ENCODE measurements at places on chromosomes 12 and 14.

DNA sequence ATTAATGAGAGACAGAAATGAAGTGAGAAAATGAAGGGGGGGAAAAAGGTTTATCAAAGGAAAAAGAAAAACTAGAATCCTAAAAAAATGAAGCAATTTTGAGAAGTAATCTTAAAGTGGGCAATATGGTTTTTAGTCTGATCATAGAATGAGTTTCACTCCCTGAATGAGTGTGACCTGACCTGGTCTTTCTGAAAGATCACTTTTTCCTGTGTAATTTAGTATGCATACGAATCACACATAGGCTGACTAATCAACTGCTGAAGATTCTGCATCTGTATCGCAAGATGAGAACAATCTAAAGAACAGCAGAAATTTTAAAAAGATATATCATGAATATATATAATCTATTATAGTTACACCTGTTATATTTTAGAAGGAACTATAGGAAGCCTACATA is 11.3 kb downstream of the GNPTAB start:
- no peak for DNase-seq

DNA sequence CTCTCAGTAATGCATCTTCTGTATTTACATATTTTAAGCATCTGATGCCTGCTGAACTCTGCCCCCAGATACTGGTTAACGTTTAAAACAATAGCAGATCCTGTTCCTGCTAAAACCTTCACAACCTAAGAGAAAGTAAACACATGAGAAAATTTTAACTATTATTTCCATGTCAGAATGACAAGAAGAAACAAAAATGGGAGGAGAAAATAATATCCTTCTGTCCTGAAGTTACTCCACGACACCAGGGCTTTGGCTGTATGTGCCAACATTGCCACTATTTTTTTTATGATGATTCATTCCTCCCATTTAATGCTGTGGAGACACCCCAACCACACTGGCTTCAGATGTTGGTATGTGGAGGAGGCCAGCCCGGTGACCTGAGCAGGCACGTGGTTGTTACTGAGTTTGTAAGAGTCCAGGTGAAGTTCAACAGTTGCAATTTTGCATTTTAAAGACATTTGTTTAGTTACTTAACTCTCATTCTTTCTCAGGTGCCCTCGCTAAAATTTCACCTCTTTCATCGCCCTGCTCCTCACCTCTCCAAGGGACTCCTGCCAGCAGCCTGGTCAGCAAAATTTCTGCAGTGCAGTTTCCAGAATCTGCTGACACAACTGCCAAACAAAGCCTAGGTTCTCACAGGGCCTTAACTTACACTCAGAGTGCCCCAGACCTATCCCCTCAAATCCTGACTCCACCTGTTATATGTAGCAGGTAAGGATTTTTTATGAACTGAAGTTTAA is 65.5 kb upstream of the SLCO1C1 start:
- DNase-seq = no peak

- no peak for DNase-seq
Measured at GRCh38 chr14:59438195-59438647, 27.0 kb downstream of the GPR135 start.

- DNase-seq = no peak
Measured at GRCh38 chr12:89756585-89757398, 48.2 kb upstream of the ATP2B1 start.

GRCh38 chr12:63208956-63209355 is 58.0 kb upstream of the AVPR1A start:
- DNase-seq = no peak

- DNase-seq = no peak
Measured at GRCh38 chr12:15222219-15222618, 1.0 kb upstream of the RERG start.

DNA sequence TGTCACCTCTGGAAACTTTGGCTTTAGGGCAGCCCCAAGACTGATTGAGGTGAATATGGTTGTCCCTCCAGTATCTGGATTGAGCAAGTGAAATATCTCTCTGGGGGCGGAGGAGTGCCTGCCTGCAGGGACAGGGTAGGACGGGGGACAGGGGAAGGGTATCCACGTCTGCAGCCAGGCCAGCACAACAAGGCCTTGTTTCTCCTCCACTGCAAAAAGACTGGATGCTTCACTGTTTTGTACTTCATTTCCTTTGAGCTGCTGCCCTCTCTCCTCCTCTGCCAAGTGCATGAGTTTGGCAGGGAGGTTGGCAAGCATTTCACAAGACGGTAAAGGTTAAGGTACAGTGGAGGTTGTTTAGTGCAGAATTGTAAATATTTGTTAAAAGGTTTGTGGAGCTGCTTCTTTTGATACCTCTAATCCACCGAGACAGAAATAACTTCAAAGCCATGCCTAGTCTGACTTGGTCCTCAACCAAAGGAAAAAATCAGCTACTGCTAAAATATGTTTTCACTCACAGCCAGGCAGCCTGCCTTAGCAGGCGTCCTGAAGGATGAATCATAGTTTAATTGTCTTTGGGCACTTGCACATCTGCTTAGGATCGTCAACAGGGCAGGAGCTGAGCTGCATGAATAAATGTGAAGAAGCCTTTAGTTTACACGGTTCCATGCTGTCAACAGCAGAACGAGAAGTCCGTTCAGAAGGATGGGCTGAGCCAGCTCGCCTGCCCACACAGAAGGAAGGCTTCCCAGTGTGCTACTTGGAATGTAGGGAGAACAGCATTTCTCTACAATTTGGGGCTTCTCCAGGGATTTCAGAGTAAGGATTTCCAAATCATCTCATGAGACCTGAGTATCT is 269.7 kb downstream of the TTC6 start:
- no peak for DNase-seq

- DNase-seq = no peak
Measured at GRCh38 chr12:90401185-90401584, 553.8 kb downstream of the CCER1 start.

GRCh38 chr12:30694412-30695198 is 1.1 kb downstream of the IPO8 start:
- no peak for DNase-seq

DNA sequence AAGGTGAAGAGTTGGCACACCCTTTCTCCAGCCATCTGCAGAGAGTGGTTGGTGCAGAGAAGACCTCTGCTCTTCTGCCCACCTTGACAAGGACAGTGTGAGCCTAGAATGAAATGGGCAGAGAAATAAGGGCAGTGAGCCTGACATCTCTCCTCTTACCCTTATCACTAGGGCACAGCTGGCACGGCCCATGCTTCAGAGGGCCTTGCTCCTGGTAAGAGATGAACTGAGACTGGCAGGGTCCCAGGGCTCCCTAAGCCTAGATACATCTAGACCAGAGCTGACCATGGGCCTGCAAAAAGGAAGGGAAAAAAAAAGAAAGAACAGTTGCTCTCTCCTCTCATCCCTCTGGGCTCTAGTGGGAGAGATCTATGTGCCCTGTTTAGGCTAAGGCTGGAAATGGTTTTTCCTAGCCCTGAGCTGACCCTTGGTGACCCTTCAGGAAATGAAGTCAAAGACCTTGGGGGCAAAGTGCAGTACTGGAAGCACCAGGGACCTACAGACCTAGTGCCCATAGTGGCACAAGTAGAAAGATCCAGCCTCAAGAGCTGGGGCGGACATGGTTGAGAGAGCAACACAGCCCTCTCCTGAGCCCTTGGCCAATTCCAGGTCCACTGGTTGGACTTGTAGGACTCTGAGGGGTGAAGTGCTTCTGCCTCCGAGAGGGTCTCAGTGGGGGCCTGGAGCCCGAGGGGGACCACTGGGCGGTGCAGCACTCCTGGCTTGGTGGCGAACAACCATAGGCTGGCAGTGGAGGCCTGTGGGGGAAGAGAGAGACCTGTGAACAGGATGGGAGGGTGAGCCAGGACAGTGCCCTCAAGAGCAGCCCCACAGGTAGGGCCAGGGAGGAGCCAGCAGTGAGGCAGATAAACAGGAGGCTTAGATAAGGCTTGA is 22.0 kb downstream of the PRPF40B start:
- no peak for DNase-seq

DNA sequence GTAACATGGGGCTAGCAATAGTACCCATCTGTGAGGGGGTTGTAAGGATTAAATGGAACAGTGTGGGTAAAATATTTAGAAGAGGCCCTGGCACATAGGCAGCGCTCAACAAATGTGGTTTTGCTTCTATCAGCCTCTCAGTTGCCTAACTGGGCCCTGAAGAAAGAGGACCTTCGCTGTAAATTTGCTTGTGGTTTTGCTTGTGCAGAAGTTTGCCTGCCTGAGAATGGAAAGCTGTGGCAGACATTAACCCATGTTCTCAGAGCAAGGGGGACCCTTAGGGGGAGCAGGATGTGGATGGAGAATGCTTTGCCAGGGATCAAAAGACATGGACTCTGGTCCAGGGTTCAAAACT is 160.1 kb downstream of the BRMS1L start:
- no peak for DNase-seq

DNA sequence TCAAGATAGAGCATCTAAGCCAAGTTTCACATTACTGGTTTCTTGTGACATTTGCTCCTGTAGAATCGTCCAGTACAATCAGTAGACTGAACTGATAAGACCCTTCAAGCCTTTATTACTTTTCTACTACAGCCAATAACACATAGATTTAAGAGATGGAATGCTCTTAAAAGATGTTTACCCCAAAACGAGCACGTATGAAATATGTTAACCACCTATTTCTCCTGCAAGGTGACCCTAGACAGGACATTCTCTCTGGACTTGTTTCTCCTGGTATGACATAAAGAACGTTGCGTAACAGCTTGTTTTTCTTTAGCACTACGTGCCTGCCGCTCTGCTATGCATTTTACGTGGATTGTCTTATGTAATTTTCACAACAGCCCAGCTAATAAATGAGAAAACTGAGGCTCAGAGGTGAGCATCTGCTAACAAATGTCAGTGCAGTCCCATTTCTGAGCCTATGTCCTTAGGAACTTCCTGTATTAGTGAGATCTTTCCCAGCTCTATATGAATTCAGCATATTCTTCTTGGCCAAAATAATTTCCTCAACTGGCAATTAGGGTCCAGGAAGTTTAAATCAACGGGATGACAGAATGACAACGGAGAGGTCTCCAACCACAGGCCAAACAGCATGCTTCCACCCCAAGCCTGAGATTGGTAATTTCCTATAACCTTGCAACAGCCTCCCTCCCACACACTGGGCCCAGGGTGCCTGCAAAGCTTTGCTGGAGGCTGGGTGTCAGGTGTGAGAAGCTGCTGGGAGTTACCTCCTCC is 3.7 kb downstream of the NFKBIA start:
- no peak for DNase-seq

GRCh38 chr12:131587565-131587964 is 123.3 kb upstream of the SFSWAP start:
- DNase-seq = no peak

GRCh38 chr12:103846415-103846814 is 5.4 kb upstream of the NT5DC3 start:
- no peak for DNase-seq

DNA sequence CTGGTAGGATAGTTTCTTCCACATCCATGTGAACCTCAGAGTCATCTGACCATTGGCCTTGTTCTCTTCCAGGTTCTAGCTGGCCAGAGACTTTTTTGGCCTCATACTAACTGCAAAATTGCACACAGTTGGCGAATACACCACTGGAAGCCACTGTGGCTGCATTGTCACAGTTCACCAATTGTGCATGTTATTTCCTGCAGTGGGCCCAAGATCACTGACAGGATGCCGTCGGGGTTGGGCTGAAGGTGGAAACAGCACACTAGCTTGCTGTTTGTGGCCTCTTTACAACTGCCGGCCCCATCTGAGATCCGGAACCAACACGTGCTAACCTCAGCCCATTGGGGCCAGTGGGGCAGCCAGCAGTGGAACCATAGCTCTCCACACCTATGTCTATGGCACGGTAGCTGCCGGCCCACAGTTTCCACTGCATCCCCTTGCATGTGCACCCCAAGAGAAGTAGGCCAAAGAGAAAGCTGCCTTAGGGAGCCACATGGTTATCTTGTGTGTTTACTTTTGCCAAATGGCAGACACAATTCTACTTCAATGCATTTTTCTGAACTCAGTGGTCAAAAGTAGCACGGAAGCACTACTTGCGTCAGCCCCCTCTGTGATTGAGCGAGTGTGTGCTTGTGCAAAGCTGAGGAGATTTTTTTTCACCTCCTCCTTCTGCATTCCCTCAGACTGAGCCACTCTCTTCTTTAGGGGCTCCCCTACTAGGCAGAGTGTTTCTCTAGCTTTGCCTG is 464.0 kb downstream of the RAD51B start:
- DNase-seq = peak; percentile 32

GRCh38 chr14:31819281-31819680 is 257.8 kb upstream of the ARHGAP5 start:
- DNase-seq = no peak

- DNase-seq = peak; percentile 44
Measured at GRCh38 chr14:50062438-50063085, 53.8 kb downstream of the VCPKMT start.

GRCh38 chr14:24513009-24513408 is 4.9 kb upstream of the CMA1 start:
- DNase-seq = no peak

DNA sequence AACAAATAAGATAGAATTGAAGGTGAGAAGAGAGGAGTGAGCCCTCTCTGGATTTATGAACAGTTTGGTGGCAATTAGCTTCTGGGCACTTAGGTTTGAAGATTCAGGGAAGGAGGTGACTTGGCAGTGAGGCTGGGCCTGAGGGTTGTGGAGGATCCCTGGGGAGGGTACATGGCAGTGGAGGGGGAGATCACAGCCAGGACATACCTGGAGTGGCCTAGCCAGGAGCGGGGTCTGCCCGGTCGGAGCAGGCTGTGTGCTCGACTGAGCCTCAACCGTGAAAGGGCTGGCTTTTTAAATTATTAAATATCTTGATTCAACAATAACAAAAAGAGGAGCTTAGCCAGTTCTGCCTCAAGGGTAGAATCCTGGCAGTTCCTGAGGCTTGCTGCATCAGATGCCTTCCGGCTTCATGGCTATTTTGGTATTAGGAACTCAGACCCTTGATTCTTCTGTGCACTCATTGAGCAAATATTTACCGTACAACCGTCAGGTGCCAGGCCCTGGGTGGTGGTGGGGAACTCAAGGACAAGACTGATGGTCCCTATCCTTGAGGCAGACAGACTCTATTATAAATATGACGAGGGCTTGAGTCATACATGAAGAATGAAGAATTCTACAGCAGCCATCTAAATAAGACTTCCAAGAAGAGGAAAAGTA is 73.4 kb downstream of the SPTB start:
- DNase-seq = no peak

DNA sequence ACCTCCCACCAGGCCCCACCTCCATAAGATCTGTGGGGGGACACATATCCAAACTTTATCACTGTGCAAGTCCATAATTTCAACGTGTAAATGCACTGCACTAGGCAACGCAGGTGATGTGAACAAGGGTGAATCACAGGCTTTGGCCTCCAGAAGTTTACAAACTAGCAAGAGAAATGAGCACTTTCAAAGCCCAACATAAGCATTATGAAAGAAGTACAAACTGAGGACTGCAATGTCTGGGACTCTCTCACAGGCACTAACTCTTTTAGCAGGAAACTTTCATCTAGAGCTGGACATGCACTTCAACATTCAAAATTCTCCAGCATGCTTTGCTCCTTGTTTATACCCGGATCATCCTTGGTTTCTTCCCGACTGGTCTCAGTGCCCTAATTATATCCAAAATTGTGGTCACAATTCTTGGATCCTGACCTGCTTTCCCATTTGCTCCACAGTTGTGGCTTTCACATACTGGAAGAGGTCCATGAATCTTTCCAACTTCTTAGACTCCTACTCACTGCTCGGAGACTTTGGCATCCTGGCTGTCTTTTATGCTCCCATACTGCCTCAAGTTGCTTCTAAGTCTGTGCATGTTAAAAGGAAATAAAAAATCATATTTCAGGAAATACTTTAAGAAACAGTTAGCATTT is 44.9 kb upstream of the STRAP start:
- DNase-seq = no peak

Data from stimulated activated CD4-positive, alpha-beta T cell treated with anti-CD3 and anti-CD28 coated beads, Interleukin-15, amount 100 ng/mL, for 1 hour (primary cell).